ENCODE measurements at places on chromosomes 7 and 10.

- DNase-seq: no peak
Measured at GRCh38 chr10:33271969-33272583, 62.4 kb downstream of the NRP1 start.

DNA sequence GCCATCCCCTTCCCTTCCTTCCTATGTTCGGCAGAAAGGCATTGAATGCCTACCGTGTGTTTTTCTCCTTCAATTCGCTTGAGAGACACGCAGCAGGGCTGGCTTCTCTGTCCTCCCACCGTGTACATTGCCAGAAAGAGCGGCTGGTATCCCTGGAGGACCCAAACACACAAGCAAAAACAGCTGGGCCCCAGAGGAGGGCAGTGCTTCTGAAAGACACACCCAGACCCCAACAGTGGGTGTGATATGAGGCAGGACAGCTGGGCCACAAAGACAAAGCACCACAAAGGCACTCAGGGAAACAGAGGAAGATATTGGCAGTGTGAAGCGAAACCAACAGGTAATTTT is 133.1 kb upstream of the SH2B2 start:
- DNase-seq: no peak

- no peak for DNase-seq
Measured at GRCh38 chr7:36149694-36150452, 3.2 kb upstream of the EEPD1 start.

DNA sequence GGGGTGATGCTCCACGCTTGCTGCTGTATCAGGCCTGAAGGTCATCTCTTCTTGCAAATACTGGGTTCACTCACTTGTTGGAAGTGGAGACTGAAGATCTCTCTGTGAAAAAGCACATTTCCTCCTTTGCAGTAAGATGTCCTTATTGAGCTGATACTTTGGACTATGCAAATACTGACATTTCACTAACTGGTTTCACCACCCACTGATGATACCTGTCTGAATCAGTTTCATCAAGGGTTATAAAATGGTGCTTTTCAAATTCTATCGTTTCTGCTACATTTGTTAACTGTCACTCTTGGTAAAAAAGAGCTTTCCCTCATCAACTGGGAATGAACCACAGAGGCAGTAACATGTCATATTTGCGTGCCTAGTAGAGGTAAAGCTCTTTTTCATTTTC is 35.5 kb downstream of the RAB19 start:
- no peak for DNase-seq

- no peak for DNase-seq
Measured at GRCh38 chr7:38883706-38884105, 25.3 kb downstream of the VPS41 start.

DNA sequence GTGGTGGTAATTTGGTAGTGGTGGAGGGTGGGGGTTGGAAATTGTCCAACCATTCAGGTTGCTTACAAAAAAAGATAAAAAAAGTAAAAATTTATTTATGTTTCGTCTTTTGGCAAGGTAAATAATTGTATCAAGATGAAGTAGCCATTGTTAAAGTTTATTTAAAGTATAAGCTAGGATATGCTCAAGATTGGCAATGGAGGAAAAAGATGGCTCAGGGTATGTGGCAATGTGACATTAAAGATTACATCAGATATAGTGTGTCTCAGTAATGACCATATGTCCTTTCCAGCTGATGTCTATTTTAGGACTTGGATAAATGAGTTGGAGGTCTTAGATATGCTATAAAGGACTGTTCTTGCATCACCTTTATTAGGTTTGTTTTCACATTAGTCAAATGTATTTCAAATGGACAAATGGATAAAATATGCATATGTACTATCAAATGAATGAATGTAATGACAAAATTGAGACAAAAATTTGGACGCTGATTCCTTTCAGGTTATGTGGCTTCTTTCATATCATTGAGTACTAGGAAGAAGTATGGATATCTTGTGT is 60.9 kb downstream of the ST7 start:
- DNase-seq: no peak

DNA sequence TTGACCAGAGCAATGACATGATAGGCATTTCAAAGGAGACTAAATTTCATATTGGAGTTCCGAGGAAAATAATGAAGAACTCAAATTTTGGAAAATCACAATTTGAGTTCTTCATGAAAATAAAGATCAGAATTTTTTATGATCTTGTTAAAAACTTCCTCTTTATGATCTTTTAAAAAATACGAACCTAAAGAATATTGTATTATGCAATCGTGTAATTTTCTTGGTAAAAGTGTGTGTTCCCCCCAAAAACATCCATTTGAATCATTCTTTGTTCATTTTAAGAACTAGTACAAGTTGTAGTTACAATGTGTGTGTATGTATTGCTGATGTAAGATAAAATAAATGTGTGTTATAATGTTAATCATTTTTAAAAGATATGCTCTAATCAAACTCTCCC is 79.3 kb upstream of the PDK4 start:
- no peak for DNase-seq

DNA sequence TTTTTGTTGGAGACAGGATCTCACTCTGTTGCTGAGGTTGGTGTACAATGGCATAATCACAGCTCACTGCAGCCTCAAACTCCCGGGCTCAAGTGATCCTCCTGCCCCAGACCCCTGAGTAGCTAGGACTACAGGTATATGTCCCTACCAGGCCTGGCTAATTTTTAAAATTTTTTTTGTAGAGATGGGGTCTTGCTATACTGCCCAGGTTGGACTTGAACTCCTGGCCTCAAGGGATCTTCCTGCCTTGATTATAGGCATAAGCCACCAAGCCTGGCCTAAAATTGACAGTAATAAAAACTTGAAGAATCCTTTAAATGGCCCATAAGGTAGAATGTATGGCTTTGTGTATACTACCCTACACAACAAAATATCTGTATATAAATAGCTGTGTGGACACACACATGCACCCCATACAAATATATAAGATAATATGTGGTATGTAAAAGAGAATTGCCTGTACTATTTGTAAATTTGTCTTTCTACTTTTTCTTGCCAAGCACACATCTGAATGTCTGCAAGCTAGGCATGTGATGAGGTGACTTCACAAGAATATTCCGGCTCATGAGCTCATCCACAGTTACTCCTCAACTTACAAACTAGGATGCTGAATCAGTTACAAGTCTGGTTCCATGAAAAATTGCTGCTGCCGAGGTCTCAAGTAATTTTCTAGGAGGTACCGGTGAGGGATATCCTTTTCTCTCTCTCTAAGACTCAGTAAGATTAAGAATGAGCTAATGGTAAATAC is 26.6 kb downstream of the POLR3A start:
- no peak for DNase-seq

DNA sequence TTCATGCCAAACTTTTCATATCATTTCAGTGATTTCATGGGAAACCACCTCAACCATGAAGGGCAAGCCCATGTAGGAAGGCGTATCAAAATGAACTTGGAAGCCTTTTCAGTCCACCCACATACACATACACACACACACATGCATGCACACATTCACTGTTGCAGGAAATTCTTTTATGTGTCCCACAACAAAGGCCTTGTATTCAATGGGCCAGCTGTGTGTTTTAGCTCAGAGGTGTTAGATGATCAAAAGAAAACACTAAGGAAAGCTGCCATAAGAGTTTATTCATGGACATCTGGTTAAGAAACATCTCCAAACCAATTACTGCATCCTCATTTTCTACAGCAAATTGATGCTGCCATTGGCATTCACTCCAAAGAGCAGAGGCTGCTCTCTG is 74.4 kb upstream of the STK17A start:
- no peak for DNase-seq

DNA sequence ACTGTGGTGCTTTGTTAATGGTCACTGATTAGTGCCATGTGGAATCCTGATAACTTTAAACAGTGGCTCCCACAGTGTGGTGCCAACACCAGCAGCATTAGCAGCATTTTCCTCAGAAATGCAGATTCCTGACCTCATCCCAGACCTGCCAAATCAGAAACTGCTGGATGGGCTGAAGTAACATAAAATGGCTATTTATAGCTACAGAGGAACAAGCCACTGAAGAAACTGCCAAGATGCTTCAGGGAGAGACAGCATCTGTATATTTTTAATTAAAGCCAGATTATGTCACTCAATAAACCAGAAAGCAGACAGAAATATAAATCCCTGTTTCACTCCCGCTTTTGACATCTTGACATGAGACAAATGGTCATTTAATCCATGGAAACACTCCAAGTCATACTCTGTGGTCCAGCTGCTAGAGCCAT is 178.5 kb downstream of the AMPH start:
- DNase-seq: no peak

GRCh38 chr7:21355406-21355874 is 72.4 kb upstream of the SP4 start:
- no peak for DNase-seq

DNA sequence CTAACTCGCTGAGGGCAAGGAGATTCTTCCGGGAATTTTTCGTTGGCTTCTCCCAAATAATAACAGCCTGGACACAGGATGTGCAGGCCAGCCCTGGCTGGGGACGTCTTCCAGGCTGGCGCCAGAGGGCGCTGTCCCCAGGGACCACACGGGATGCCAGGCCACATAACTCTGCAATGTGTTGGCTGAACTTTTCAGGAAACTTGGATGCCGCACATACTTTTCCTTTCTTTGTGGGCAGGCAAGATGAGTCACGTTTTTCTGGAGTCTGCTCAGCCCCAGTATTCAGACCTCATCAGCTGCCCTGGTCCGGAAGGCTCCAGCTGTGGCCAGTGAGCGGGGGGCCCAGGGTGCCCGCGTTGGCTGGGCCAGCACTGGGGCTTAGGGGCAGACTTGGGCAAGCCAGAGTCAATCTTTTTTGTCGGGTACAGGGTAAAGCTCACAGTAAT is 122.7 kb downstream of the PRKAG2 start:
- DNase-seq: no peak

- DNase-seq: no peak
Measured at GRCh38 chr10:3750006-3750816, 34.8 kb downstream of the KLF6 start.

GRCh38 chr10:14086596-14086995 is 244.1 kb downstream of the FRMD4A start:
- DNase-seq: no peak

GRCh38 chr10:22341190-22341925 is 3.9 kb upstream of the SPAG6 start:
- DNase-seq: no peak

DNA sequence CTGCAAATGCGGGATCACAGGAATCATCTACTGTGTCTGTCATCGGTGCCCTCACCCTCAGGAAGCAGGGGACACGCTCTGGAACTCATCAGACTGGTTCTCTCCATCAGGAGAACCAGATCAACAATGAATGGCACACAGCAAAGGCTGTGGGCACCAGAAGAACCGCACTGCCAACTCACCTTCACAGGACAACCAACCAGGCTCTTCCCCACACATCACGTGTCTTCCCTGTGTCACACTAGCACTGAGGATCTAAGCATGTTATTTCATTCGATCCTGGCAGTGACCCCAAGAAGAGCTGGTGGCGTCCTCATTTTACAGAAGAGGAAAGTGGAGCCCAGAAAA is 106.1 kb downstream of the TNS3 start:
- no peak for DNase-seq

GRCh38 chr10:11037991-11038390 is 20.3 kb downstream of the CELF2 start:
- DNase-seq: no peak

DNA sequence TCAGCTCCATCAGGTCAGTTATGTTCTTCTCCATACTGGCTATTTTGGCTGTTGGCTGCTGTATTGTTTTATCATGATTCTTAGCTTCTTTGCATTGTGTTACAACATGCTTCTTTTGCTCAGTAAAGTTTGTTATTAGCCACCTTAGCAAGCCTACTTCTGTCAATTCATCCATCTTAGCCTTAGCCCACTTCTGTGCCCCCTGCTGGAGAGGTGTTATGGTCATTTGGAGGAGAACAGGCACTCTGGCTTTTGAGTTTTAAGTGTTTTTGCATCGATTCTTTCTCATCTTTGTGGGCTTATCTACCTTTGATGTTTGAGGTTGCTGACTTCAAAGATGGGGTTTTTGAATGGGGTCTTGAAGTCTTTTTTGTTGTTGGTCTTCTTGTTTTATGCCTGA is 204.6 kb upstream of the FOXP2 start:
- no peak for DNase-seq

DNA sequence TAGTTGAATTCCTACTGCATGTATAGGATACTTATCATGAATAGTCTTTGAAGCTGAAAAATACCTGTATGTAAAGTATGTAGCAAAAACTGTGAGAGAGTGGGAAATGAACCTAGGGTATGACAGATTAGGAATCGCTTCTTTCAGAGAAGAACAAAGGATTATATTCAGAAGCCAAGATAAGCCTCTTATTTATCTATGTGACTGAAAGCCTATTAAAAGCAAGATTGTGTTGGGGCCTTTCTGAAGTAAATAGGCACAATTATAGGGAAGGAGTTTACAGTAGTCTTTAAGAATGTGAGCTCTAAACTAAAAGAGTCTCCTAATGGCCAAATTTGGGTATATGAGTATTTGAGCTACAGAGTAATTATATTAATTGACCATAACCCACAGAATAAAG is 102.1 kb downstream of the MTERF1 start:
- no peak for DNase-seq

GRCh38 chr10:75108684-75109458 is 2.6 kb upstream of the SAMD8 start:
- DNase-seq: no peak

GRCh38 chr7:15802425-15802824 is 115.9 kb upstream of the MEOX2 start:
- DNase-seq: no peak

DNA sequence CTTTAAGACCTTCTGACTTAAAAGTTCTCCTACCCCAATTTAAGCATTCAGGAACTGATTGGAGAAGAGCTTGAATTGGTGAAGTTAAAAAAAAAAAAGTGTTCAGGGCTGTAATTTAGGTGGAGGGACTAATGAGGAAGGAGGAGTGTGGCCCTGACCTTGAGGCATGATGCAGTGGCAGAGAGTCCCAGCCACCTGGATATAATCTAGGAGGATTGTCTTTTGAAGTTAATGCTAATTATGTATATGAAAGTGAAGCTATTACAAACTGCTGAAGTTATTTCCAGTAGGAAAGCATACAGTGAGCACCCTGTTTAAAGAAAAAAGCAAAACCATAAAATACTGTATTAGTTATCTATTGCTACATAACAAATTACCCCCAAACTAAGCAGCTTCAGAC is 31.5 kb downstream of the ADD3 start:
- DNase-seq: no peak

DNA sequence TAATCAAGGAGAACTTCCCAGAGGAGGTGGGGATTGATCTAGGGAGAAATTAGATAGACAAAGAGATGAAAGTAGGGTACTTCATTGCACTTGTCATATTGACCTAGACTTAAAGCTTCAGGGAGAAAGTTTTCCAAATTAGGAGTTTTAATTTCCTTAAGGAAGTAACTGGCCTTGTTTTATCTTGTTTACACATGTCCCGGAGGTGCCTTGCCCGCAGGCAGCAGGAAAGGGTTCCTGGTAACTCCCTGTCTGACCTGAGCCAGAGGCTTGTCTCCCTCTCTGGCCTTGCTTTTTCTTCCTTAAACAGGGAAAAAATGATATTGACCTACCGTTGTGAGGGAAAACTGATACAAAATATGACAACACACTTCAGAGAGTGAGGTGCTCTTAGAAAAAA is 181.6 kb downstream of the EVX1 start:
- no peak for DNase-seq

GRCh38 chr7:7263297-7264230 is 81.2 kb downstream of the C1GALT1 start:
- DNase-seq: no peak

GRCh38 chr7:40843338-40843985 is 708.7 kb downstream of the SUGCT start:
- DNase-seq: no peak

- no peak for DNase-seq
Measured at GRCh38 chr10:4588824-4589223, 237.2 kb upstream of the AKR1E2 start.
